BJ (cell line): ENCODE measurements at places on chromosomes 7 and 10. TPM values are rescaled to one million over a fixed set of nuclear protein-coding genes. Genes with fewer than 3 reads are reported as not detected.

PPP1R17 gene
- not detected in 2 replicates for polyA plus RNA-seq

GPC2 gene
- 1.3 and 1.9 TPM in 2 replicates for polyA plus RNA-seq

CEP55 gene
- 16.8 and 28.2 TPM in 2 replicates for polyA plus RNA-seq

C10orf105 gene
- polyA plus RNA-seq, result 0.69 and 1.1 TPM in 2 replicates

VSIR gene
- polyA plus RNA-seq, result 78.7 and 169 TPM in 2 replicates

EEPD1 gene
- 1.6 and 2.5 TPM in 2 replicates for polyA plus RNA-seq

KAT6B gene
- polyA plus RNA-seq, result 5.1 and 7.7 TPM in 2 replicates

ITPRID1 gene
- not detected in 2 replicates for polyA plus RNA-seq

PTF1A gene
- polyA plus RNA-seq, result not detected in 2 replicates

UNCX gene
- not detected in 2 replicates for polyA plus RNA-seq

ANKRD30A gene
- not detected in 2 replicates for polyA plus RNA-seq
